Sigmoid colon (tissue), 7 donors: ENCODE measurements at places on chromosomes 7 and 10. TPM values are rescaled to one million over a fixed set of nuclear protein-coding genes. Genes with fewer than 3 reads are reported as not detected.

The ATRNL1 gene
- 7.8 TPM for total RNA-seq

DNA sequence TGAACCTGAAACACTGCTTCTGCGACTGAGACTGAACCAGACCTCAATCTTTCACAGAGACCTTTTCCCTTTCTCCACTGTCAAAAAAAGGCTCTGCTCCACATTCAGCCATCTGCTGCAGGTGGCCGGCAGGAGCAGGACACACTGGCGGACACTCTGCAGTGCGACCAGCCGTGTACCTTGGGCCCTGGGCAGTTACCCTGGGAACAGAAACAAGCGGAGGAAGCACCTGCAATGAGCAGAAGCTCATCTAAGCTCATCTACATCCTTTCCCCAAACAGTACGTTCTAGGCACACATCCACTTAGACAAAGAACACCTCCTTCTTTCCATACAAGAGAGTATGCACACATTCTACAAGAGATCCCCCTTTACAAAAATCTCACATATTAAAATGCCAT lies 22.8 kb downstream of the VOPP1 start:
- DNase-seq: no peak

DNA sequence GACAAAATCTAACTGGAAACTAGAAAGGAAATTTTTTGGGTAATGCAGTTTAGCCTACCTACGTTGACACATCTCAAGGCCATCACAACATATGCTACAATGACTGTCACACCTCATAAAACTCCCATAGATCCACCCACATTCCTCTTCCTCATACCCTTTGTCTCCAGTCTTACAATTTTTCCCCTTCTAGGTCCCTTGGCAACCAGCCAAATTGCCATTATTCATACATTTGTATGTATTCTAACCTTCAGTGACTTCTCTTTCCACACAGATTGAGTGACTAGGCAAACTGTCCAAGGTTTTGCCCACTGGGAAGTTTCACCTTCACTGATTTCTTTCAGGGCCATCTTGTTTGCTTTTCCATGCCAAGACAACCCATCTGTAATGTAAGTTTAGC lies 100.5 kb upstream of the TPK1 start:
- no peak for DNase-seq

The ANKRD1 gene
- not detected for total RNA-seq

DNA sequence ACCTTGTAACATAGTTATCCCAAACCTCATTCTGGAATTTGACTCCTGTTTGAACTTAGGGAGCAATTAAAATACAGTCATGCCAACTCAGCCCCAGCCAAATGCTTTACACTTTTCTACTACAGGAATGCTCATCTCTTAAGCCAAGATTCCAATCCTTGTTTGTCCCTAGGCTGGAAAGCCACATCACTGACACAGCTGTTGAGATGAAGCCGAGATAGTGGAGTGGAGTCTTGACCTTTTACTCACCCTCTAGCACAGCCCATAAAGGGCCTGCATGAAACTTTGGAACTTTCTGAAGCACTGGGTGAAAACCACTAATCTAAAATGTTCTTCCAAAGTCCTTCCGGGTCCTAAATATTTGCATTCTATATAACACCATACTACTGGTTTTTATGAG lies 247.3 kb downstream of the ETV1 start:
- no peak for DNase-seq

GRCh38 chr10:30364345-30365268 lies 15.5 kb upstream of the MTPAP start:
- DNase-seq: no peak

GRCh38 chr7:143408686-143409561 lies at the start of gene EPHA1:
Gene EPHA1 (minus strand): TSS chr7:143408856. CDS start chr7:143408805, 51 bp downstream.
- no peak for DNase-seq
